ENCODE measurements at places on chromosomes 3 and 15.
A peak's percentile ranks its signal among the peaks of the same experiment; 100 is the strongest.

- DNase-seq = no peak
Measured at GRCh38 chr3:83662381-83662960, 1296.3 kb upstream of the CADM2 start.

GRCh38 chr3:51371943-51372557 lies 13.0 kb upstream of the MANF start:
- peak; percentile 56 for DNase-seq

DNA sequence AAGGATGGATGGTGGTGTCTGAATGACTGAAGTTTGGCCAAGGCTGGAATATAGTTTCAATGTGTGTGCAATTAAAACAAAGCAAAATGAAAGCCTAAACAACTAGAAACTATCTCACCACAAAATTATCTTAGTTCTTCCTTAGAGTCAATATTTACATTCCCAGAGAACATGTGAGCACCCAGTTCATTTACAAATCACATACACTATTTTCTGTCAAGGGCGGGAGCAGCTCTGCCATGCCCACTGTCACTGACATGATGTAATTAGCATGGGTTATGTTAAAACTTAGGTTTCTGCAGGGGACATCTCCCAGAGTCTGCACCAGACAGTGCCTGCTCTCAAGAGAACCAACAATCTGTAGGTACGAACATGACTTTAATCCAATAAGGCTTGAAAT lies 65.0 kb downstream of the PDZRN3 start:
- DNase-seq = no peak

GRCh38 chr3:29693863-29694262 lies 413.0 kb downstream of the RBMS3 start:
- no peak for DNase-seq

GRCh38 chr3:31232055-31233025 lies 300.4 kb upstream of the STT3B start:
- peak; percentile 88 for DNase-seq

DNA sequence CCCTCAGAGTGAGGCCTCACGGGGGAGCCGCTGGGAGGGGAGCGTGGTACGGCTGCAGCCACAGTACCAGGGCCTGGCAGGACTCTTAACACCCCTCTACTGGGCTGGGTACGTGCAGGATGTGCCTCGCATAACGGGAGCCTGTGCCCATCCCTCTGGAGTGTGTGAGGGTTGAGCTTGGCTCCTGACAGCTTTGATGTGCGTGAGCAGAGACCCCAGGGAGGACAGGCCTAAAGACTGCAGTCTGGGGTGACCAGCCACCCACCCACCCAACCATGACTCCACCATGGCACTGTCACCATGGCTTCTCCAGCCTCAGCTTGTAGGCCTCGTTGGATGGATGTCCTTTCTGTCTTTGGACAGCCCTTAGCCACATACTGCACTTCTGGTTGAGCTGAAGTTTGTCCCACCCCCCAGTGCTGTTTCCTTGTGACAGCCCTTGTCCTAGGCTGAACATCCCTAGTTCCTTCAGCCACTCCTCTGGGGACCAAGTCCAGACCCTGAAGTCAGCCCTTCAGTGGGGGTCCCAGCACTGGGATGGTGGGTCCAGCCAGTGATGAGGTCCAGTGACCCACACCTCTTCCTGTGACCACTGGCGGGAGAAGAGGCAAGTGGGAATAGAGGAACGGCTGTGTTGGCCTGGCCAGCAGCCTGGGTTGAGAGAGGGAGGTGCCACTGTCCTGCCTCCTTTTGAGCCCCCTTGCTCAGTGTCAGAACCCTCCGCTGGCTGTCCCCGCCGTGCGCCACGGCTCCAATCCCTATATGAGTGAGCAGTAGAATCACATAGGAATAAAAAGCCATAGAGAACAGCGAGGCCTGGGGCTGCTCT lies 6.1 kb downstream of the GLYCTK start:
- DNase-seq = no peak

GRCh38 chr3:70774641-70775040 lies 462.2 kb upstream of the MDFIC2 start:
- no peak for DNase-seq

DNA sequence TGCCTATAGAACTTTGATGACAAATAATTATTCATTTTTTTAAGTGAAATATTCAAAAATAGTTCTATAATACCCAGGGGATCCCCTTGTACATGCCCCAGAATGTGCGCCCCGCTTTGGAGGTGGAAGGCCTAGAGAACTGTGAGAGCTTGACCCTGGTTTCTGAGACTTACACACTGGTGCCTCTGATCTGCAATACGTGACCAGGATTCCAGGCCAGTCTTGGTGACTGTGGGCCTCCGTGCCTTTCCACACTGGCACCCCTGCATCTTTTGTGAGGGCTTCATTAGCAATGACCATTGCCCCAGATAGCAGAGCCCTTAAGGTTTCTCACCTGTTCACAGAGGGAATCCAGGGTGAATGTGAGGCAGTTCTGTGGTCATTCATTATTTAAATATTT lies 44.0 kb downstream of the CLSTN2 start:
- DNase-seq = no peak

DNA sequence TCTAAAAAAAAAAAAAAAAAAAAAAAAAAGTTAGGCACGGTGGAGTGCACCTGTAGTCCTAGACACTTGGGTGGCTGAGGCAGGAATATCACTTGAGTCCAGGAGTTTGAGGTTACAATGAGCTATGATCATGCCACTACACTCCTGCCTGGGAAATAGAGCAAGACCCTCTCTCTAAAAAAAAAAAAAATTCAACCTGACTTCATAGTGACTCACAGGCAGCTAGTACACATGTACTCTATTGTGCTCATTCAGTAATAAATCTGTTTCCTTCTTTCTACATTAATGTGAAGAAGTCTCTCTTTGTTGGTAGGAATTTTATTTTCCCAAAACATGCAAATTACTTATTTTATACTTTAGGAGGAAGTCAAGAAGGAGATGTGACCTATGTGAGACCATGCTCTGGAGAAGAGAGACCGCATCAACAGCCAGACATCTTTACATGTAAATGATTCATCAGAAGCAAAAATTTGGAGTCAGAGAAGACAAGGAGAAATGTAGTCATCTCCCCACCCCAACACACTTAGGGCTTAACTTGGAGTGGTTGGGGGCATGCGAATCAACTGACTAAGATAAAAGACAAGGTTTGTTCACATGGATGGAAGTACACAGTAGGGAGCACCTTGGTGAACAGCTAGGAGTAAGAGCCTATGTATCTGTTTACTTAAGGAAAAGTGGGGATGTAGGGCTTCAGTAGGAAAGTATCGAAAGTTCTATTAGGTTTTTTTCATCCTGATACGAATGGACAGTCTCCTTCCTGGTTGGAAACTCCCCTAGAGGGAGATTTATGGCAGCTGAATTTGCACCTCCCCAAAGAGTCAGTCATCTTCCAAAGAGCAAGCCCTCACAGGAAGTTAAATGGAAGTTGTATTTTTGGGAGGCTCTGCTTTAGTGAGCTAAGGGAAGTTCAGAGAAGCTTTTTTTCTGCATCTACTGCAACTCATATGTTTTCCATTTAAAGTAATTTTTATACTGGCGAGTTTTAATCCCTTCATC lies 23.0 kb upstream of the NMD3 start:
- DNase-seq = peak; percentile 40

GRCh38 chr3:29537889-29538609 lies 257.2 kb downstream of the RBMS3 start:
- DNase-seq = no peak

DNA sequence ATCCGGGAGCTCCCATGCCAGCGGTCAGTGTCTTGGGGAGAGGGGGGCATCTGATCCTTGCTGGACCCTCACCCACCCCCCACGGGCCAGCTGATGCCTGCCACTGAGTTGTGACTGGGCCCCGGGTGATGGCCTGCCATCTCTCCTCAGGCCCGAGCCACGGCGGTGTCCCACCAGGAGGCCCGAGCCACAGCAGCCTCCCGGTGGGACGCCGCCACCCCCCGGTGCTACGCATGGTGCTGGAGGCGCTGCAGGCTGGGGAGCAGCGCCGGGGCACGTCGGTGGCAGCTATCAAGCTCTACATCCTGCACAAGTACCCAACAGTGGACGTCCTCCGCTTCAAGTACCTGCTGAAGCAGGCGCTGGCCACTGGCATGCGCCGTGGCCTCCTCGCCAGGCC lies 4.3 kb downstream of the H1-8 start:
- no peak for DNase-seq

GRCh38 chr15:65042776-65043327 lies 2.3 kb upstream of the SLC51B start:
- no peak for DNase-seq

- no peak for DNase-seq
Measured at GRCh38 chr3:29226706-29227105, 54.2 kb upstream of the RBMS3 start.

DNA sequence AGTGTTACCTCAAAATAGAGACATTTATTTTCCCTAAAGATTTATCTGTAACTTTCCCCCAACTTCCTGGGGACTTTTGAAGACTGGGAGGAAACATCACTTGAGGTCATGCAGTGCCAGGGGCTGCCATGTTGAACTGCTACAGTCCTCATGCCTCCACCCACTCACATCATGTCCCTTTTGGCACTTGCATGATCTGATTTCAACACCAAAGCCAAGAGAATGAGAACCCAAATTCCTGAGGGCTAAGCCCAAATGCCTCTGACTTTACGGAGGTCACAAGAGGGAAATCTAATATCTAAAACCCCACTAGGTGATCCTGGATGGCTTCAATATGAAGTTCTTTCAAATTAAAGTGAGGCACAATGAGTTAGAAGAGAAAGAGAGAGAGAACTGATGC lies 213.1 kb downstream of the NTRK3 start:
- DNase-seq = no peak

DNA sequence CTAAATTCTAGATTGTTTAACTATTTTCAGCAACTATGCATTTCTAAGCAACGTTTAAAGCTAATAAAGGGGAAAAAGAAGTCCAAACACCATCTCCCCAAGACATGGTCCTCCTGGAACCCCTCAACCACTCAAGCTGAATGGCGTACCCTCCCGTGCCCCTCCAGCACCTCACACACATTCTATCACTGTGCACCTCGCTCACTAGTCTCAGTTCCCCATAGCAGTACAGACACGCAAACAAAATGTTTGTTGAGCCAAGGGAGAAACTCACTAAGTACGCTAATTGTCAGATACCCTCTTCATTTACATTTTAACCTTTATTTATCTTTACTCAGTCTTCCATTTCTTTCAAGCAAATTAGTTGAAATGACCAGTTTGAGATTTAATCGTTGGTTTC lies 48.8 kb downstream of the ACAP2 start:
- DNase-seq = no peak

DNA sequence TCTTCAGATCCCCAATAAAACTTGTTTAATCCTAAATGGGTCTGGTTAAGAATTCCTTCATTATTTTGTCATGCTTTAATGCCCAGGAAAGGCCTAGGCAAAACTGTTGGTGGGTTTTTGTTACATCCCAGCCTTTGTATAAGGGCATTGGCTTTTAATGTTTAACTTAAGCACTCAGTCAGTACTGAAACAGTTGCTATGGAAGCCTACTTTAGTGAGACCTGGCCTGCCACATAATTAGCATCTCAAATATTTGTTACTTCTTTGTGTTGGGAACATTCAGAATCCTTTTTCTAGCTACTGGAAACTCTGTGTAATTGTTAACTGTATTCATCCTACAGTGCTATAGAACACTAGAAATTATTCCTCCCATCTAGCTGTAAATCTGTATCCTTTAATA lies 369.6 kb upstream of the ATP10A start:
- DNase-seq = no peak

- DNase-seq = no peak
Measured at GRCh38 chr3:134037168-134037567, 7.4 kb upstream of the SLCO2A1 start.

DNA sequence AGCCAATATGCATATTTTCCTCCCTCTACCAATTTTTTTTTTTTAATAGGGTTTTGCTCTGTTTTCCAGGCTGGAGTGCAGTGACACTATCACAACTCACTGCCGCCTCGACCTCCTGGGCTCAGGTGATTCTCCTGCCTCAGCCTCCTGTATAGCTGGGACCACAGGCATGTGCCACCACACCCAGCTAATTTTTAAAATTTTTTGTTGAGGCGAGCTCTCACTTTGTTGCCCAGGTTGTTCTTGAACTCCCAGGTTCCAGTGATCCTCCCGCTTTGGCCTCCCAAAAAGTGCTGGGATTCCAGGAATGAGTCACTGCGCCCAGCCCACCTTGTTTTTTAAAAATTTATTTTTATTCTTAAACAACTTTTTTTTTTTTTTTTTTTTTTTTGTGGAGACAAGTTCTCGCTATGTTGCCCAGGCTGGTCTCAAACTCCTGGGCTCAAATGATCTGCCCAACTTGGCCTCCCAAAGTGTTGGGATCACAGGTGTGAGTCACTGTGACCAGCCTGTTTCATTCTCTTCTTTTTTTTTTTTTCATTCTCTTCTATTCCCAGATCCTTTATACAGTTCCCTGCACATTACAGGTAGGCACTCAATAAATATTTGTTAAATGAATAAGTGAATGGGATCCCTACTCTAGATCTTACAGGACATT lies 40.5 kb upstream of the PIK3CB start:
- DNase-seq = no peak

DNA sequence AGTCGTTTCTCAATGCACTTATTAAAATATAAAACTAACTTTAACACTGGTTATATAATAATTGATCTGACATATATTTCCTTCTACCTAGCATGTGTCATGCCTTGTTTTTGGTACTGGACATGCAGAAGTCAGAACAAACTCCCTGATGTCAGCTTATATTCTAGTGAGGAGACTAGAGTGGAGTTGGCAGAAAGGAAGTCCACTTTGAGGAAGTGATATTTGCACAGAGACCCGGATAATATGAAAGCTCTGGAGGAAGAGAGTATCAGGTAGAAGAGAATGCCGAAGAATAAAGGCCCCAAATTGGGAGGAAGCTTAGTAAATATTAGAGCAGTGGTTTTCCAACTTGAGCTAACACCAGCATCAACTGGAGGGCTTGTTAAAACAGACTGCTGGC lies 24.6 kb upstream of the ZNF280D start:
- peak; percentile 38 for DNase-seq

GRCh38 chr3:96354742-96355141 lies 459.7 kb upstream of the EPHA6 start:
- DNase-seq = no peak

DNA sequence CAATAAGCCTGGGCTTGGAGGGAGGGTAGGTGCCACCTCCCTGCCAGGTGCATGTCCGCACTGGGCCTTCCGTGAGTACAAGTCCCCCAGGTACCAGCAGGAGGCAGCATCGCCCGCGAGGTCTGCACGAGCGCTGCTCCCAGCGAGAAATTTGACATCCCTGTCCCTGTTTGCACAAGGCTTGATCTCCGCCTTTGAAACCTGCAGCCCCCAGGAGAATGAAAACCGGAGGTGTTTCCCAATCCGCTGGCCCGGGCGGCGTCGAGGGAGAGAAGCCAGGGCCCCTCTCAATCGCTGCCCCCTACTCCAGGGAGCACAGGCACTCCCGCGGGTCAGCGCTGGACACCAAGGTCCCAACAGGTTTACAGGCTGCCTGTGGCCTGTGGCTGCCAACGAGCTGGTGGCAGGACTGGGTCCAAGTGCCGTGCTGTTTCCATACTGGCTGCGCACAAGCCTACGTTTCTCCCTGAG lies 961 bp downstream of the HAPLN3 start:
- peak; percentile 44 for DNase-seq
